ENCODE measurements at places on chromosomes 6 and 20.

DNA sequence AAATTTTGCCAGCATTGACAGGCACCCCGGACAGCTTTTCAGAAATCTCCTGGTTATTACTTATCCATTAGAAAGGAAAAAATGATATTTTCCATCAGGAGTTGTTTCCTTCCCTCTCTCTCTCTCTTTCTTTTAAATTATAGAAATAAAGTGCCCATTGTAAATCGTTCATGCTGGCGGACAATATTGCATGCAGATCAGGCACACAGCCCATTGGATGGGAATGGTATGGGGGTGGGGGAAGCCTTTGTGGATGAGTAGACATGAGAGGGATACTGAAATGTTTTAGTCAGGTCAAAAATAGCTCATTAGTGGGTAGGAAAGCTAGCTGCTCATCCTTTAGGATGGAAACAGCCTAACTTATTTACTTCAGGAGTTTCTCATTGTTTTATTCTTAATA, 764.9 kb upstream of the MMS22L start:
- DNase-seq = no peak

DNA sequence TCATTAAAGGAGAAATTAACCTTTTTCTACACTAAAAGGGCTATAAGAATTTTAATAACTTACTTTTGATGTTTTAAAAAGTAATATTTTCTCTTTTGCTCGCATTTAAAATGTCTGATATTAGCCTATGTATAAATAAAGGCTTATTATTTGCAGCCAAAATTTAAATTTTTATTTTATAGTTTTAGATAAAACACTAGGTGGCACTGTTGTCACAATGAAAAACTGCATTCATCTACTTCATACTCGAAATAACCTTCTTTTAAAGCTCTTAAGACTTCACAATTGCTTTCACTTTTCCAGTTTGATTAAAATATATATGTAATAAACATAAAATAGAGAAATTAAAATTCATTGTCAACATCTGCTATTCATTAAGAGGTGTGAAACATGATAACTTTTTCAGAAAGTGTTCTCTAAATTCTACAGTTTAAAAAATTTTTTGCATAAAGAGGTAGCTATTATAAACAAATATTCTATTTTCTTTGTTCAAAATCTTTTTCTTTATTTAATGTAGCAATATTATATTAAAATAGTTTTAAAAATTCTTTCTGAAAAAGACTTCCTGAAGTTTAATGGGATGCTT, 78.8 kb upstream of the DEFB112 start:
- DNase-seq = no peak

DNA sequence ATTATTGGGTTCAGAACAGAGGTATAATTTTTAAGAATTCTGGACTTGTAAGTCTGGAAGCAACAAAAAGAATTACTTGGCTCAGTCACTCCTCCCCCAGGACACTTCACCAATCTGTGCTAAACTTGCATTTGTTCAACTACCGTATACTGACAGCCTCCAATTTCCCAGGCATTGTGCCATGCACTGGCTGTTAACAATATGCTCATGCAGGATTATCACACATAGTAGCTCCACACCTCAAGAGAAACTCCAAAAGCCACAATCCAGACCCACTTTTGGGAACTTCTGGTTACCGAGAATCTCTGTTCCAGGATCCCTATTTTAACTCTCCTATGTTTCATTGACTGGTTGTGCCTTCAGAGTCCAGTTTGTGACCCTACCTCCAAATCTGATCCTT, 7.7 kb downstream of the ADGRF1 start:
- DNase-seq = no peak

DNA sequence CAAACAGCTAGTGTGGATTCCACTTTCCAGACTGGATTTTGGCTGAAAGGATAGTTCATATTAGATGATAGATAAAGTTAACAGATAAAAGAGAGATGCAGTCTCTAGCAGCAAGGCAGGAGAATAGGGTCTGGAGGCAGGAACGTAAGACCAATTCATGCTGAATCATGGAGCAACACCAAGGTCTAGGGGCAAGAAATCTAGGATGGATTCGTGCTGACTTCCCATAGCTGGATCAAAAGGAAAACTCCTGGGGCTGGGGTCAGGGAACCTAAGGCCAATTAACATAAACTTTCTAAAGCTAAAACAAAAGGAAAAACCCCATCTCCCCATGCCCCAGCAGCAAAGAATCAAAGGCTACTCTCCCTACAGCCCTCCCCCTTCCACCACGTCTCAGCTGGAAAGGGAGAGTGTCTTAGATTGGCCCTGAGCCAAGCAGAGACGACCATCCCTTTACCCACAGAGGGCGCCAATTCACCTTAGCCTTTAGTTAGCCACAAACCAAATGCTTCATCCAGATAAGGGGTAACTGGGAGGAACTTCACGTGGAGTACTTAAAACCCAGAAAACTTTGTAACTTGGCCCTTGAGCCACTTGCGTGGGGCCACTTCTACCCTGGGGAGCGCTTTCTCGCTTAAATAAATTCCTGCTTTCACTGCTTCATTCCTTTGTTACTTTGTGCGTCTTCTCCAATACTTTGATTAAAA, 7.6 kb downstream of the TREM1 start:
- peak; percentile 38 for DNase-seq

DNA sequence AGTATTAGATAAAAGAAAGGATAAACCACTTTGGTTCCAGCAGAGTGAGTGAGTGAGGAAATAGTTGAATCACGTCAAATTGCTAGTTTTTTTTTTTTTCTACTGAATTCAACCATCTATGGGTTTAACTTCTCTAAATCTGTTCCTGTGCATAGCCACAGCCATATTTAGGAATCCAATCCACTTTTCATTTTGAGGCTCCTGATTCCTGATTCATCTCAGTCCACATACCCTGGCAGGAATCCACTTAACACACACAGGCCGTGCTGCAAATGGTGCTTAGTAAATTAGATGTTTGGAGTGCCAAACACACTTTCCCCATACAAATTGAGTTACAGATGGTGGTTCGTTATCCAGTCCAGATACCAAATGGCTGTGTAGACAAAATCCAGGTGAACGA, 220.3 kb downstream of the ALDH8A1 start:
- no peak for DNase-seq

- no peak for DNase-seq
Measured at GRCh38 chr20:45097485-45098102, 3.3 kb downstream of the KCNS1 start.

DNA sequence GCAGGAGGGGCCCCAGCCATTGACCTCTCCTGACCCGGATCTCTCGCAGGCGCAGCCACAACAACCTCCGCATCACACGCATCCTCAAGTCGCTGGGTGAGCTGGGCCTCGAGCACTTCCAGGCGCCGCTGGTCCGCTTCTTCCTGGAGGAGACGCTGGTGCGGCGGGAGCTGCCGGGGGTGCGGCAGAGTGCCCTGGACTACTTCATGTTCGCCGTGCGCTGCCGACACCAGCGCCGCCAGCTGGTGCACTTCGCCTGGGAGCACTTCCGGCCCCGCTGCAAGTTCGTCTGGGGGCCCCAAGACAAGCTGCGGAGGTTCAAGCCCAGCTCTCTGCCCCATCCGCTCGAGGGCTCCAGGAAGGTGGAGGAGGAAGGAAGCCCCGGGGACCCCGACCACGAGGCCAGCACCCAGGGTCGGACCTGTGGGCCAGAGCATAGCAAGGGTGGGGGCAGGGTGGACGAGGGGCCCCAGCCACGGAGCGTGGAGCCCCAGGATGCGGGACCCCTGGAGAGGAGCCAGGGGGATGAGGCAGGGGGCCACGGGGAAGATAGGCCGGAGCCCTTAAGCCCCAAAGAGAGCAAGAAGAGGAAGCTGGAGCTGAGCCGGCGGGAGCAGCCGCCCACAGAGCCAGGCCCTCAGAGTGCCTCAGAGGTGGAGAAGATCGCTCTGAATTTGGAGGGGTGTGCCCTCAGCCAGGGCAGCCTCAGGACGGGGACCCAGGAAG, 4.5 kb upstream of the COL9A3 start:
- no peak for DNase-seq

DNA sequence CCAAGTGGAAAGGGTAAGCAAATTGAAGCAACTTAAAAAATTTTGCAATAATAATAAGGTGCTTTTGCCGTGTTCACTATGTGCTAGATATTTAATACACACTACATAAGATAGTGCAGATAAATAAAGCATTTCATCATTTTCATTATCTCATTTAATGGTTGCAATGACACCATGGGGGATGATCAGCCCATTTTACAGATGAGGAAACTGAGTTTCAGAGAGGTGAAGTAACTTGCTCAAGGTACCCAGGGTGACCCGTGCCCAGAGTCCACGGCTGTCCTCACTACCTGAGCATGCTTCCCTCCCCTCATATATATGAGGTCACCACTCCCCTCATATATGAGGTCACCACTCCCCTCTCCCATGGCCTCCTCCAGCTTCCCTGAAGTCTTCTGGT, 7.5 kb upstream of the KCNK5 start:
- no peak for DNase-seq

DNA sequence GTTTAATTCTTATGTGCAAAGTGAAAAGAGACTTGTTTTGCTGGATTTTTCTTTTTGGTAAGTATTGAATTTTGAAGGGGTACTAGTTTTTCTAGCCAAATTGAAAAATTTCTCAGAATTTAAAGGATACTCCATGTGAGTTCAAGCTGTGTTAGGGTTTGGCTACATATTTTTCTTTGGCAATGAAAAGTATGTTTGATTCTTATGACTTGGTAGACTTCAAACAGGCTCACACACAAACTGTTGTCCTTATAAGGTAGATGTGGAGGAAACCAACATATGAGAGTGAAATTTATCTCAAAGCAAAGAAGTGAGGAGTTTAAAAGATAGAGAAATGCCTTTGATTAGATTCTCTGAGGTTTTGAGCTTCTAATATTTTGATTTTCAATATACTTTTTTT, 356.7 kb downstream of the BCKDHB start:
- no peak for DNase-seq

DNA sequence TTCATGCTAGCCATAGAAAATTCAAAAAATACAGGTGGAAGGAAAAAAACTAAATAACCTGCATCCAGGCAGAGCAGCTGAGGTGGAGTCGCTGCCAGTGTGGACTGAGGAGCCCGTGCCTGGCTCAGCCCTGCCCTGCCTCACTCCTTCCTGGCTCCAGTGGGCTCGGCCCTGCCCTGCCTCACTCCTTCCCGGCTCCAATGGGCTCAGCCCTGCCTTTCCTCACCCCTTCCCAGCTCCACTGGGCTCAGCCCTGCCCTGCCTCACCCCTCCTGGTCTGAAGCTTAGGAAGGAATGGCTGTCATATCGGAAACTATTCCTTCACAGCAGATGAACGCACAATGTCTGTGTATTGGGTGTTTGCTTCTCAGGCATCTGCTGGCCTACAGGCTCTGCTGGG, 142.1 kb downstream of the SMOC2 start:
- no peak for DNase-seq

DNA sequence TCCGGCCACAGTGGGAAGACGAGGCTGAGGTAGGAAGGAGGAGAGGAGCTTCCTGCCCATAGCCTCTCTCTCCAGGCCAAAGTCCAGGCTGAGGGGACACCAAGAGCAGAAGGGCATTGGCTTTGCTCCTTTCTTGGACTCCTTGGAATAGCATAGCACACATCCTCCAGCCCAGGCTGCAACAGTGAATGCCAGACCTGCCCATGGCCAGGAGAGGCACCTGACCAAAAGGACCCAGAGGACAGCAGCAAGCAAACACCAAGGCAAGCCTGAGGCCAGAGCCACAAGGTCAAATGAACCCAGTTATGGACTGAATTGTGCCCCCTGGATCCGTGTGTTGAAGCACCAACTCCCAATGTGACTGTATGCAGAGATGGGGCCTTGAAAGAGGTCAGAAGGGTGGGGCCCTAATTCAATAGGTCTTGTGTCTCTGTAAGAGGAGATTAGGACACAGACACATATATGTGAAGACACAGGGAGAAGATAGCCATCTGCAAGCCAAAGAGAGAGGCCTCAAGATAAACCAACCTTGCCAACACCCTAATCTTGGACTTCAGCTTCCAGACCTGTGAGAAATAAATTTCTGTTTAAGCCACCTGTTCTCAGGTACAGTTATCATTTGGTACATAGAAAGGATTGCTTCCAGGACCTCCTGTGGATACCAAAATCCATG, 126.5 kb upstream of the NXT1 start:
- DNase-seq = no peak

GRCh38 chr6:151729829-151730495, 77.5 kb upstream of the ESR1 start:
- DNase-seq = no peak
